ENCODE measurements at places on chromosomes 13 and 19. TPM values are rescaled to one million over a fixed set of nuclear protein-coding genes. Genes with fewer than 3 reads are reported as not detected.
A peak's percentile ranks its signal among the peaks of the same experiment; 100 is the strongest.

DNA sequence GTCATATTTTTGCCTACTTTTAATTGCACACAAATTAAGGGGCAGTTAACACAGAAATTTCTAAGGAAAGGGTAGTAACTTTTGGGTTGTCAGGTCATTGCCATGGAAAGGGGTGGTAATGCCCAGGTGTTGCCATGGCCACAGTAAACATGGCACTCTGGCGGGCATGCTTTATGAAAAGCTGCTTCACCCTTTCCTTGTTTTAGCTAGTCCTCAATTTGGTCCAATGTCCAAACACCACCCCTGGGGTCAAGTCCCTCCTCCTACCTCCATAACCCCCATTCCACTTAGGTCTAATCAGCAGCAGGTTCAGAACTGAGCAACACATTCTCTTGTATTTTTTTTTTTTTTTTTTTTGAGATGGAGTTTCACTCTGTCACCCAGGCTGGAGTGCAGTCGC lies 6.6 kb downstream of the FFAR2 start:
- no peak for DNase-seq

DNA sequence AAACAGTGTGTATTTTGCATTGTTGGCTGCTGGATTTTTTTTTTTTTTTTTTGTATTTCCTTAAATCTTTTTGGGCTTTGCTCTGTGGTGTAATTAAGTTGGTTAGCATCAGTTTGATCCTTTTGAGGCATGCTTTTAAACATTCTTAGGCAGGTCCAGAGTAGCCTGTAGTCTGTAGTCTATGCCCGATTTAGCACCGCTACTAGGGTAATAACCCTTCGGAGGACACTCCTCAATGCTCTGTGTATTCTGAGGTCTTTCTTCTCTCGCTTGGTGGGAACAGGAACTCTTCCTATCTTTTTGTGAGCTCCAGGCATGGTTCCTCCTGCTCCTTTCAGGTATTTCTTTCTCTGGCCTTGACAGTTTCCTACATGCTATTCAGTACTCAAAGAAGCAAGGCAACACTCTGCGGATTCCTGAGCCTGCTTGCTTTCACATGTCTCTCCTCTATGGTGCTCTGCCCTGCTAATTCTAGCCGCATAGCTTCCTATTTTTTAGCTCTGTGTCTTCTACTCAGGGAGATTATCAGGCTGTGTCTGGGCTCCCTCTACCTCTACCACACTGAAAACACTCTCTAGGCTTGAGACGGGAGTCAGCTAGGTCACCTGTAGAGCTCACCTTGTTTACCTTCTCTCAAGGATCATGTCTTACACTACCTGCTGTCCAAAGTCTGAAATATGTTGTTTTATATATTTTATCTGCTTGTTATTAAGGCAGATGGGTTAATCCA lies 195.1 kb downstream of the NDFIP2 start:
- no peak for DNase-seq

DNA sequence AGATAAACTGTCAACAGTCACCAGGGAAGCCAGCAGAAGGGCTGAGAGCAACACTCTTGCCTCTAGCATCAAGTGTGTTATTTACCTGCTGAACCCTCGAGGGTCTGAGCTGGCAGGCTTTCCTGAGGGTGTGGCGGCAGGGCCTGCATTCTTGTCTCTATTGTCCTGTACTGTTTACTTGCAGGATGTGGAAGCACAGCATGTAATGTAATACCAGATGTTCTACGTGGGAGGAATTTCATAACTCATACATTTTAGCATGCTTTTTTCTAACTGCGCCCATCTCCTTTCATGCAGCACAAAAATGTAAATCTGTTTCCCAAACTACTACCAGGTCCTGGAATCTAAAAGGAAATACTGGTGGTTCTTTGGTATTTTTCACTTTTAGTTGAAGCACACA lies 153.1 kb downstream of the RGCC start:
- no peak for DNase-seq

DNA sequence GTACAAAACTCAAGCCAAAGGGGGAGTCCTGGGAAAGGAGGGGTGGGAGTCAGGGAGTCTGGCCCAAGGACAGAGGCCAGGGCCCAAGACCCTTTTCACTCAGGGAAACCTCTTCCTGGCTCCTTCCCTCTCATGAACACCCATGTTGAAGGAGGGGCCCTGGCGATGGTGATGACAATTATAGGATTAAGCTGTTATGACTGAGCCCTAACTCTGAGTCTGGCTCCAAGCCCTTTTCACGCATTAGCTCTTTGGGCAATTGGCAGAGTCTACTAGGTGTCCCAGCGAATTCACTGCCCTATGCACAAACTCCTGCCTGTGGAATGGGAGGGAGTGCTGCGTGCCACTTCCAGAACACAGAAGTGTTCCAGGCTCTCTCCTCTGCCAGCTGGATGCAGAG lies 20.7 kb downstream of the ZNF575 start:
- DNase-seq = peak; percentile 7

DNA sequence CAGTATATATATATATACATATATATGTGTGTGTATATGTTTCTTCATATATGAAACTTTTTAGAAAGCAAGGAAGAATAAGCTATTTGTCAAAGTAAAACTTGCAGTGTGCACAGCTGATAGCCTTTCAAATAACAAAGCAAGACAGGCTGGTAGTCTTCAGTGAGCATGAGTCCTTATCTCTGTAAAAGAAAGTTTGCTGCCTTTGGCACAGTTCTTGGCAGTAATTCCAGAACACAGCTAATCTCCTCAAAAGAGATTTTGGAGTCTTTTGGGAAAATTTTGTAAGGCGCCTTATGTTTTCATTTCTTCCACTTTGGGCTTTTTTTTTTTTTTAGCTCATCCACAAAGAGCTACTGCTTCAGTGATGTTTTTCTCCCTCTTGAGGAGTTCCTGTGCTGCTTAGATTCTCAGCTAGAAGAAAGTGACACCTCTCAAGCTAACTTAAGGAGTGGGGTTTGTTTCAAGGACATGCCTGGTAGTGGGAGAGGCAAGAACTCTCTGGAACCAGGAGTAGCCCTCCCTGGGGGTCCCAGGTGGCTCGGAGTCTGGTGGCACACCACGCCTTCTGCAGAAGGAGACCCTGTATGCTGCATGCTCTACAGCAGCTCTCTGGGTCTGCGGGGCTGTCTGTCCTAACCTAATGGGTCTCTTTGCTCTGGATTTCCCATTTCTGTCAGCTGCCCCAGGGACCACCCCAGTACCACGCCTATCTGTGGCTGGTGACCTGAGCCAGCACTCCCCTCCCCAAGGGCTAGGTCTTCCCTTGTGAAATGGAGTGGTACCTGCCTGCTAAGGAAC lies 58.8 kb downstream of the TNFRSF19 start:
- DNase-seq = no peak

The MAB21L1 gene
- 0.17 TPM for polyA plus RNA-seq

The ACP5 gene
- 93.3 TPM for polyA plus RNA-seq

The RHPN2 gene
- 13.5 TPM for polyA plus RNA-seq
